H9 (cell line): ENCODE measurements at places on chromosomes 6 and 20.

DNA sequence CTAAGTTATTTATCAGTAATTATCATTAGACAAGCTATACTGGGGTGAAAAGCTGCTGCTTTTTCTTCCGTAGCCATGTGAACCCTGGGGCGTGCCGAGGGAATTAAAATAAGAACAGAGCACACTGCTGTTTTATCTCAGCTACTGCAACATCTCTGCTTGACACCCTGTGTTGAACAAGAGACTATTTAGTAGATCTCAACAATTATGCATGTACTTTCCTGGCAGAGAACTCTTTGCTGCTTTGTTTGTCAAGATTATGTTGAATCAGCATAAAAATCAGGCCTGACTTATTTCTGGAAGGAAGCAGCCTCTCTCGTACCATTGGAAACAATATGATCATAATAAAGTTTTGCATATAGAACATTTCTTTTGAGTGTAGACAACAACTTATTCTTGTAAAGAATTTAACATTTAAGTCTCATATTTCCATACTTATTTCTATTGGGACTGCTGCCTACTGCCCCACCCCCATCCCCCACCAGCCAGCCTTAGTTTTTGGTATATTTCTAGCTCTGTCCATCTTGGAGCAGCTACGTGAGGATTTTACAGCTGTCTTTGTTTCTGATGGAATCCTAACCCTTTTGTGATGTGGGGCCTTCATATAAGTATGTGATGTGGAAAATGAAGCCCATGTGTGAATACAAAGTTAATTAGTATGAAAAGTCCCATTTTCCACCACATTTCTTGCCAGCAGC lies 1011.4 kb downstream of the KIF16B start:
- no peak for DNase-seq

DNA sequence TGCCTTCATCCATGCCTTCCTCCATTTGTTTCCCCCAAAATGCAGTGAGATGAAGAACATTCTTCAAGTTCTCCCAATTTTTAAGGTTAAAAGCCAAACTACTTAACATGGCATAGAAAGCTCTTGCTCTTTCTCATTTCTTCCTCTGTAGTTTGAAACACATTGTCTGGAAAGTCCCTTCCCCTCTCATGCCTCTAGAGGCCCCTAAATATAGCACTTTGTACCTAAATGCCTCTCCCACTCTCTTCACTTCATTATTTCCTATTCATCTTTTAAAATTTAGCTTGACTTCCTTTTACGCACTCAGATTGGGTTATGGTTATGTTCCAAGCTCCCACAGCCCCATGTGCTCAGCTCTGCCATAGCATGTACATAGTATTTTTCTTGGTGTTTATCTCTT lies 389.3 kb downstream of the HDGFL1 start:
- no peak for DNase-seq

DNA sequence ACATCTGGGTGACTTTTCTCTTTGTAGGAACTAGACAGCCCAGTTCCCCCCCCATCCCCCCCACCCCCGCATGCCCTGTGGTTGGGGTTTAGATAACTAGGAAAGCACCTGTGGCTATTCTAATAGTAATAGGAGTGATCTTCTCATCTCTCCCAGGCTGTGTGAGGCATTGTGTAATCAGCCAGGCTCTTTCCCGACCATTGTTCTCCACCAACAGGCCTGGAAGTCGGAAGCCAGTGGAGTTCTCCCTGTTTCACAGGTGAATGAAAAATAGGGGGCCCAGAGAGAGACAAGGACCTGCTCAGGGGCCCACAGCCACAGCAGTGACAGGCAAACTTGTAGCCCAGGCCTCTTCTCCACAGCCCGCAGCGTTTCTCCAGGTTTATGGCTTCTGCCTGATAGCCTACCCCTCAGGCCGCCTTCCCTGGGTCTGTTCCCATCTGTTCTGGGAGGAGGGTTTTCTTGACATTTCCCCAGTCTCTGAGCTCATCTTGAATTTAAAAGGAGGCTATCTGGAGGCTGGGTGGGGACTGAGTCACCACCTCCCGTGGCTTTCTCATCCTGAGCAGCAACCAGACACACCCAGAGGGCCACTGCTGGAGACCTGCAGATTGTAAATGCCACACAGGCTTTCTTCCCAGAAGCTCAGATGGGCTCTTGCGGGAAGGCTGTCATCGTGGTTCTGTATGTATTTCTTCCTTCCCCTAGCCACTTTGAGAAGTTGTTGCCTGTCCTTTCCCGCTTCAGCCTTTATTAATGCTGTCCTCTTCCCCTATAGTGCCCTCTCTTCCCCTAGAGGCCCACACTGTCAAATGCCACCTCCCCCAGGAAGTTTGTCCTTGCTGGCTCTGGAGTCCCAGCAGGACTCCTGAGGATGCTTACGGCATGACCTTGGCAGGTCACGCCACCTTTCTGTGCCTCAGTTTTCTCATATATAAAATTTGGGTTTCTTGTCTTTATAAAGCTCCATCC lies 75.9 kb upstream of the MYL9 start:
- DNase-seq = peak; percentile 64

DNA sequence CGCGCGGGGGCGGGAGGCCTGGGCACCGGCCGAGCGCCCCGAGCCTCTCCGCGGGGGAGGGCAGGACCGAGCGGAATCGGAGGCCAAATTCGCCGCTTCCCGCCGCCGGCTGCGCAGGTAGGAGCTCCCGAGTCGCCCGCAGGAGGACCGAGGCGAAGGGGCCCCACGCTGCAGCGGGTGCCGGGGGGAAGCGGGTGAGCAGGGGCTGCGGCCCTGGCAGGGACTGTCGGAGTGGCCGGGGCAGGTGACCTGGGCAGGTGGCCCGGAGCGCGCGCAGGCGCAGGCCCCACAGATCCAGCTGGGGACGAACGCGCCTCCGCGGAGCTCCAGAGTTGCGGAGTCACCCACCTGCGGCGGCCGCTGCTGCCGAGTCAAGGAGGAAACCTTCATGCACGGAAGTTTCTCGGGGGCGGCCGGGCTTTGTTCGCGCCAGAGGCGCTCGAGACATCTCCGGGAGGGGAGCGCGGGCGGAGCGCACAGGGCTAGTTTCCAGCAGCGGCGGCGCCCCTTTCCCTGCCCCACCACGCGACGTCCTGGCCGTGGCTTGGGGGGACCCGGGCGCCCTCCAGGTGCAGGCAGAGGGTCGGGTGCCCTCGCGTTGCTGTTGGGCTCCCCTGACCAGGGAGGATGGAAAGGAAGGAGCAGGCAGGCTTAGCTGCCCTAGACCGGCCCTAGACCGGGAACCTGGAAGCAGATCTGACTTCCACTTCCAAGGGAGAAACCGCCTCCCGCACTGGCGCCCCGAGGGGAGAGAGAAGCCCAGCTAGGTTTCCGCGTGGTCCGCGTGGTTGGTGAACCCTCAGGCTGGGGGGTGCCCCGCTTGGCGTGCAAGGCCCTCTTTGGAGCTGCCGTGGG lies 590 bp downstream of the SLCO4A1 start:
- DNase-seq = peak; percentile 49

DNA sequence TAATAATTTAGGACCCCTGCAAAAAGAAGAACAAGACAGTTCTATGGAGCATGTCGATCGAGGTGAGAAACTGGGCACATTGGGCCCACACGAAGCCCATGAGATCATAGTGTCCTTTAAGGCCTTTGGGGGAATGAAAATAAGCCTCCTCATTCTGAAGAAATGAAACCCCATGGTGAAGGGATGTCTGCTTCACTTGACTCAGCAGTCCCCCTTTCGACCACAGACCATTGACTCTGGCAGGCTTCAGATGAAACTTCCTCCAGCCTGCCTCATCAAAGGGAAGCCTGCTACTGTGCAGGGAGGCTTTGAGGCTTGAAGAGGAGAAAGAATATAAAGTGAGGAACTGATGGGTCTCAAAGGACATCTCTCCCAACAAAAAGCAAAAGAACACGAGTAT lies 144.2 kb upstream of the FBXL4 start:
- DNase-seq = no peak

- peak; percentile 46 for DNase-seq
Measured at GRCh38 chr6:39792540-39793450, 619 bp downstream of the DAAM2 start.

DNA sequence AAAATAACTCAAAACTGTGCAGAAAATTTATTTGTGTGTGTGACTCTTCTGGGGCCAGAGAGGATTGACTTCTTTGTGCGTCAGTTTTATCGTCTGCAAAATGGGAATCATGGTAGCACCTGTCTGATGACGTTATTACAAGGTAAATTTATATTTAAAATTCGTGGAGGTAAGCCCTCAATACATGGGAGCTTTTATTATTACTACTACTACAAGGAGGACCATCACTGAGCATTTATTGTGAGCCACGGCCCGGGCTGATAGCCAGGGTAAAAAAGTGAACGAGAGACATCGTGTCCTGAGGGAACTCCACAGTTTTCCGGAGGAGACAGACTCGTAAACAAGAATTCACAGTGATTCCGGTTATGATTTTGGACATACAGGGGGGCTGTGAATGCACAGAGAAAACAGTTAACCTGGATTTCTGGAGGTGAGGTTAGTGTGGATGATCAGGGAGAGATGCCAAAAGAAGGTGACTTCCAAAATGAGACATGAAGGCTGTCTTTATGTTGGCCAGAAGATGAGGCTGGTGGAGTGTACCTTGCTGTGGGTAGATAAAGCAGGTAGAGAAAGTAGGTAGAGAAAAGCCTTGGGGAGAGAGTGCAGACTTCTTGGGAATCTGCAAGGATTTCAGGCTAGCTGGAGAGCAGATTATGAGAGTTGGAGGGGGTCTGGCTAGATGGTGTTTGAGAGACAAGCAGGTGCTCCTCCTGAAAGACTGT lies 10.6 kb upstream of the SERINC3 start:
- no peak for DNase-seq

- no peak for DNase-seq
Measured at GRCh38 chr6:90468080-90468479, 118.8 kb downstream of the MAP3K7 start.

- DNase-seq = peak; percentile 55
Measured at GRCh38 chr20:57711826-57712225, 2.0 kb upstream of the PMEPA1 start.

DNA sequence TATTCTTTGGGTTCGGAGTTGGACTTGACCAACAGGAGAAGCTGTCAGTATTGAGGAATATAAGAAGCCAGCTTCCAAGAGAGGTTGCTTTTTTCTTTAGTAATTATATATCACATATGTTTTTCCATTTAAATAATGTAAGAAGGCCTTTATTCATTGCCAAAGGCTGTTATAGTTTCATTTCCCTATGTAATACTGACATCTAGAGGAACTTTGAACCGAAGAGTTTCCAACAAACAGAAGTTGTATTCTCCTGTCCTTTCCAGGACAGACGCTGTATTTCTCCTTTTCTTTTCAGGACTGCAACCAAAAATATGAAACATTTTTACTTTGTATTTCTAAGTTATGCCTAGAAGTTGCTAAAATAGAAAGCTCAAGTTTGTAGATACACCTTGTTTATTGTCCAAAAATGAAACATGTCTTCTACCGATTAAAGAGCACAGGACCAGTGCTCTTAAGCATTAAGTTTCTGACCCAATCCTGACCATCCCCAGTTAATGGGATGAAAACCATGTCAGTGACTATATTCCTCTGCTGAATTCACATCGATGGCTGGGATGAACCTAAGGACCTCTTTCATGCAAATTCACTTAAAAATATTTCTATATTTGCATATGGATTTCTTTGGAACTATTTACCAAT lies 55.1 kb downstream of the MYLK4 start:
- no peak for DNase-seq

DNA sequence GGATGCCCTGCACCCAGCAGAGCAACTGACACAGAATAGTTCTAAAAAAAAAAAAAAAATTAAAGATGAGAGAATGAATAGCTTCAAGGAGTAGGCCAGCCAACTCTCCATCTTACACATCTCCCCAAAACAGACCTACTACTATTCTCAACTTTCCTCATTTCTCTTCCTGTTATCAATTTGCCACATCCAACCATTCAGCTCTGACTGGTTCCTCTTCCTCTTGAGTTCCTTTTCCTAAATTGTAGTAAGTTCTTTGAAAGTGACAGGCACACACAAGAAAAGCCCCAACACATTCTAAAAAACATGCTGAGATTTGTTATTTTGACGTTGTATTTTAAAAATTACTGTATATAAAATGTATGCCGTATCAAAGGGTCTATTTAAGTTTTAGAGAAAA lies 117.2 kb downstream of the PDSS2 start:
- DNase-seq = no peak

GRCh38 chr20:64113796-64114355 lies 6.5 kb upstream of the NPBWR2 start:
- DNase-seq = no peak

DNA sequence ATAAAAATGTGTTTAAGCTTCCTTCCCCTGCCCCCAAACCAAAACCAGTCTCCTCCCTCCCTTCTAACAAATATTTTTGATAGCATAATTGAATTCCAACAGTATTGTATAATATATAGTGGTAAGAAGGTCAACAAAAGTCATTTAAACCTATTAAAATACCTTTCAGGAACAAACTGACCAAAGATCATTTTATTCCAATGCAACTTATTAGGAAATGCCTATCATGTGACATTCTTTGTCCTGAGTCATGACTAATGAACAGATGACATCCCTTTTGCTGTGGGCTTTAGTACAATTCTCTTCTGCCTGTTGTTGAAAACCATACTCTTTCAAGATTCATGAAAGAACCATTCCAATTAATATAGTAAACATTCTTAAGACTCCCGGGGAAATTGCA lies 51.5 kb upstream of the TRAF3IP2 start:
- no peak for DNase-seq

GRCh38 chr20:14069796-14070195 lies 74.5 kb downstream of the MACROD2 start:
- DNase-seq = no peak

GRCh38 chr20:23588434-23589403 lies 17.0 kb downstream of the CST9 start:
- DNase-seq = no peak

DNA sequence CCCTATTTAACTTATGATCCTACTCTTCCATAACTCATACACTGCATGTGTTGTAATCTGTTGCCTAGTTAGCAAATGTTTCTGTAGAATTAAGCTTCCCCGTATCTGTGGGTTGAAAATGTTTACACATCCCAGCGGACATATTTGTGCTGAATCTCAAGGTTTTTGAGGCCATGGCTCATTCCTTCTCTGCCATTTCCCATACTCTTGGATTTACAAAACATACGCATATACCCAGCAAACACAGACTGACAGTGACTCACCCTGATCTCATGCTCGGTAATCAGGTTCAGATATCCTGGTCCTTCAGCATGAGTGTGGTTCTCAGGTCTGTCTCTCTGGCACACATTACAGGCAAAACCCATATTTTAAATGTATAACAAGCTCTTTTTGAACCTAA lies 58.7 kb downstream of the AGPAT4 start:
- no peak for DNase-seq

DNA sequence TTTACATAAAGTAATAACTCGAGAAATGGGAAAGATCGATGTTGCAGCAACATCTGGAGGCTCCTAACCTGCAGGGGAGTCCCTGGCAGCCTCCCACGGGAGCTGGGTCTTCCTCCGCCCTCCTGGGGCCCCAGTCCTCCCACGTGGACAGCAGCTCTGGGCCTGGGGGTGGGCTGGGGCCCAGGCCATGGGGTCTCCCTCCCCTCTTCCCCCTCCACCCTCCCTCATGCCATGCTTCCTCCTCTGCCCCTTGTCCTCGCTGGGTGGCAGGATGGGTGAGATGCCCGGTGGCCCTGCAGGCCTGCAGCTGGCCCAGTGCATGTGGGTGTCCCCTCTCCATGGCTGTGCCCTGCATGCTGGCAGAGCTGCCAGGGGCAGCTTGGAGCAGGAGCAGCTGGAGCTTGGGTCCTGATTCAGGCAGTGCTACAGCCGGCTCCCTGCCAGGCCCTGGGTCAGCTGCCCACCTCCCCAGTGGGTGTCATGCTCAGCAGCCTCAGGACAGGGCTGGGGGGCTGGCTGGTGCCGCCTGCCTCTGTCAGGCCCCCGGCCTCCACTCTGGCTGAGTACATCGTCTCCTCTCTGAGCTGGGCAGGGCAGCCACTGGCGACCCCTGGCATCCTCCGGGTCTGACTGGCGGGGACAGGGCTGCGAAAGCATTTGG lies 48.9 kb upstream of the BHLHE23 start:
- peak; percentile 24 for DNase-seq

GRCh38 chr20:496126-496696 lies 33.9 kb upstream of the TBC1D20 start:
- DNase-seq = no peak
